ENCODE measurements at places on chromosomes 11 and 22. TPM values are rescaled to one million over a fixed set of nuclear protein-coding genes. Genes with fewer than 3 reads are reported as not detected.

The OR51T1 gene
- total RNA-seq = not detected

The ANO1 gene
- total RNA-seq = 0.07 TPM

The MS4A3 gene
- total RNA-seq = not detected

The MMP13 gene
- 0.12 TPM for total RNA-seq

The SCUBE2 gene
- total RNA-seq = 0.43 TPM

The GRIA4 gene
- total RNA-seq = 0.69 TPM

The NCR3LG1 gene
- total RNA-seq = 2.3 TPM

The FXYD2 gene
- total RNA-seq = 286 TPM

DNA sequence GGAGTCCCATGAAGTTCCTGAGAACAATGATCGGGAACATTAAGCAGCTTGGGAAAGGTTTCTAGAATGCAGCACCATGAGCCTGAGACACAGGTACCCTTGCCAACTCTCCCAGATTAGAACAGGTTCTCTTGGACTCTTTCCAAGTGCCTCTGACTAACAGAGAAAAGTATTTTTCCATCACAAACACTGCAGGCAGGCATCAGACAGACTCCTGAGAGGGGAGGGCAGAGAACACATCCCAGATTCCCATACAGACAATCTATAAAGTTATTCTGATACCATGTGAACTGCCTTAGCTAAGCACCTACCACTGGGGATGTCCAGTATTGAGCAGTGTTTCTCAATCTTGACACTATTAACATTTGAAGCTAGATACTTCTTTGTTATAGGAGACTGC lies 27.3 kb downstream of the SERGEF start:
- DNase-seq = peak; percentile 70

GRCh38 chr11:6297831-6298230 lies 22.5 kb downstream of the CAVIN3 start:
- DNase-seq = no peak

- DNase-seq = no peak
Observed at GRCh38 chr22:17943533-17944249, 80.7 kb downstream of the MICAL3 start.

- DNase-seq = no peak
Observed at GRCh38 chr22:36022162-36022561, 6.5 kb downstream of the RBFOX2 start.

DNA sequence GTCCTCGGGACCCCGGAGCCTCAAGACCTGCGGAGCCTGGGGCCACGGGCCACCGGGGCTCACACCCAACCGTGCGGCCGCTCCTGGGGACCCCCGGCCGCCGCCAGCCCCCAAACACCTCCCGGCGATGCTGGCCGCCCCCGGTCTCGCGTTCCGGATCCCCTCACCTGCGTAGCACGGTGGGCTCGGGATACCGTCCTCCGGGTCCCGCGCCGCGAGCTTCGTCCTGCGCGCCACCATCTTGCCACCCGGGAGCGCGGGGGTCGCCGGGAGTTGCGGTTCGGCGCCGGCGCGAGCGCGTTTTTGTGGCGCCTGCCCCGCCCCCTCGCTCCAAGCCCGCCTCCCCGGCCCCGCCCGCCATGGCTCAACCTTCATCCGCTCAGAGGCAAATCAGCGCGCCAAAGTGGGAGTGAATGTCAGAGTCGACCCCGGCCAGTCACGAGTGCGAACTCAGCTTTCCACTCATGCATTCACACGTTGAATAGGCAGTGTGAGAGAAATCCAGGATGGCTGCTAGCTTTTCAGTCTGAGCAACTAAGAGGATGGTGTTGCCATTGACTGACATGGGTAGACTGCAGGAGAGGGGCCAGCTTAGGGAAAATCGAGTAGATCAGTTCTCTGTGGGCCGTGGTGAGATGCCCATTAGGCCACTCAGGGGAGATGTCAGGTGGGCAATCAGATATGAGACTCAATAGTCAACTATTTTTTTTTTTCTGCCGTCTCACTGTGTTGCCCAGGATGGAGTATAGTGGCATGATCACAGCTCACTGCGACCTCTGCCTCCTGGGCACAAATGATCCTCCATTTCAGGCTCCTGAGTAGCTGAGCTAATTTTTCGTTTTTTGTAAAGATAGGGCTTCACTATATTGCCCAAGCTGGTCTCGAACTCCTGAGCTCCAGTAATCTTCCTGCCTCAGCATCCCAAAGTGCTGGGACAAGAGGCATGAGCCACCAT lies 28.3 kb downstream of the SERHL2 start:
- no peak for DNase-seq

- DNase-seq = no peak
Observed at GRCh38 chr22:32533265-32534111, 58.9 kb downstream of the FBXO7 start.

- DNase-seq = no peak
Observed at GRCh38 chr22:42670921-42671709, 21.9 kb upstream of the CYB5R3 start.

DNA sequence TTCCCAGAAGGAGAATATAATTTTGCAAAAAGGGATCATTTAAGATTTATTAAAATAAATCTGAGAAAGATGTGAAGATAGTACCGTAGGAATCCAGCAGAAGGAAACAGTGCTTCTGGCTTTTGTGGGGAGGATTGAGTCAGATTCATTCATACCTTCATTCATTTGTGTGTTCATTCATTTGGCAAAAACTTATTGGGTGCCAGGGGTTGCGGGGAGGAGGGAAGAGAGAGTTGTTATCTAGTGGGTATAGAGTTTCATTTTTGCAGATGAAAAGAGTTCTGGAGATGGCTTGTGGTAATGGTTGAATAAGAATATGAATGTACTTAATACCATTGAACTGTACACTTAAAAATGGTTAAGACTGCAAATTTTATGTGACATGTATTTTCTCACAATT lies 31.1 kb downstream of the BMAL1 start:
- no peak for DNase-seq

GRCh38 chr11:78131956-78132355 lies 7.5 kb downstream of the ALG8 start:
- DNase-seq = no peak

GRCh38 chr22:45172881-45173585 lies 9.3 kb downstream of the NUP50 start:
- no peak for DNase-seq

- no peak for DNase-seq
Observed at GRCh38 chr11:123504401-123504800, 74.3 kb downstream of the GRAMD1B start.

GRCh38 chr11:115257678-115258077 lies 246.5 kb downstream of the CADM1 start:
- no peak for DNase-seq

- DNase-seq = no peak
Observed at GRCh38 chr11:26575946-26576345, 3.9 kb upstream of the MUC15 start.

DNA sequence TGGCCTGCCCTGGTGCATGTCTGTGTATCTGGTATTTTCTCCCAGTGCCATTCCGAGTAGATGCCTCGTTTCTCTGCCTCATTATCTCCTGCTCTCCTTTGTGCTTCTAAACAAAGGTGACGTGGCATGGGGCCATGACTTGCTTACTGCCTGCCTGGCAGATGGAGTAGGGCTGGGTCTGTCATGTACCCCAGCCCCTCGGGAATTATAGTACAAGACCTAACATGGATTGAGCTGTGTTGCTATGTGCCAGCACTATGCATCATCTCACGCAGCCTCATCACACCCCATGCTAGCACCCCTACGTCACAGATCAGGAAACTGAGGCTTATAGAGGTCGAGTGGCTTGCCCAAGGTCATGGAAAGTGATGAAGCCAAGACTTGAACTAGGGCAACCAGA lies 88.1 kb downstream of the GALNT18 start:
- no peak for DNase-seq

DNA sequence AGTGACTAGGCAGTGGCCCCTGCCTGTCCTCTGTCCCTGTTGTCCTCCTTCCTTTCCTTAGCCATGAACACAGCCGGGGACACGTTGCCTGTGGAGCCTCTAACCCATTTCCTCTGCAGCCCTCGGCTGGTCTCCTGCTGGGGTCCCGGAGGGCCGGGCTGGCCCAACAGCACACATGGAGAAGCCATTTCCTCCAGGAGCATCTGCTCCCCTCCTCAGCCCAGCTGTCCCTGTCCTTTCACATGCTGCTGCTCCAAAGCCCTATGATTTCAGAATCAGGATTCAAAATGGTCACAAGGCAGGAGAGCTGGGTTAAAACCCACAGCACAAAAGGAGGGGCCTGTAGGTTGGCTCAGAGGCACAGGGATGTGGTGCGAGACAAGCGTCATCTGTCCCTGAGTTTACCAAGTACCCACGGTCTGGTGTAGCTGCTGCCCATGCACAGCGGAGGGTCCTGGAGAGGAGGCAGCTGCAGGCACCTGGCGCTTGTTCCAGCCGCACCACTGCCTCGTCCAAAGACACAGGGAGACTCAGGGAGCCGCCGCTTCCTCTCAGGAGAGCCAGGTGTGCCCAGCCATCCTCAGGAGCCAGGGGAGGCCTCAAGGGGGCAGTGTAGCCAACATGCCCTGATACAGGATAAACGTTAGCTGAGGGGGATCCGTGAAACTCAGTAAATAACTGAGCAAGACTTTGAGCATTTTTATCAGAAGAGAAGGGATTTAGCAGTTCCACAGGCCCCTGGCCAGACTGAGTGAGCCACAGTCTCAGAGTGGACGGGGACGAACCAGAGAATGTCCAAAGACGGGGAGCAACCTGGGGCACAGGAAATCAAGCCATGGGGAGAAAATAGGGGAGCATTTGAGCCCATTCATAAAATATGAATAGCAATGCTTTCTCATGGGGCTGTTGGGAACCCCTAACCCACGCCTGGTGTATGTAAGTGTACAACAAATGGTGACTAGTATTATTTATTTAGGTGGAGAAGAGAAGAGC lies 3.9 kb upstream of the VSIG10L2 start:
- no peak for DNase-seq

DNA sequence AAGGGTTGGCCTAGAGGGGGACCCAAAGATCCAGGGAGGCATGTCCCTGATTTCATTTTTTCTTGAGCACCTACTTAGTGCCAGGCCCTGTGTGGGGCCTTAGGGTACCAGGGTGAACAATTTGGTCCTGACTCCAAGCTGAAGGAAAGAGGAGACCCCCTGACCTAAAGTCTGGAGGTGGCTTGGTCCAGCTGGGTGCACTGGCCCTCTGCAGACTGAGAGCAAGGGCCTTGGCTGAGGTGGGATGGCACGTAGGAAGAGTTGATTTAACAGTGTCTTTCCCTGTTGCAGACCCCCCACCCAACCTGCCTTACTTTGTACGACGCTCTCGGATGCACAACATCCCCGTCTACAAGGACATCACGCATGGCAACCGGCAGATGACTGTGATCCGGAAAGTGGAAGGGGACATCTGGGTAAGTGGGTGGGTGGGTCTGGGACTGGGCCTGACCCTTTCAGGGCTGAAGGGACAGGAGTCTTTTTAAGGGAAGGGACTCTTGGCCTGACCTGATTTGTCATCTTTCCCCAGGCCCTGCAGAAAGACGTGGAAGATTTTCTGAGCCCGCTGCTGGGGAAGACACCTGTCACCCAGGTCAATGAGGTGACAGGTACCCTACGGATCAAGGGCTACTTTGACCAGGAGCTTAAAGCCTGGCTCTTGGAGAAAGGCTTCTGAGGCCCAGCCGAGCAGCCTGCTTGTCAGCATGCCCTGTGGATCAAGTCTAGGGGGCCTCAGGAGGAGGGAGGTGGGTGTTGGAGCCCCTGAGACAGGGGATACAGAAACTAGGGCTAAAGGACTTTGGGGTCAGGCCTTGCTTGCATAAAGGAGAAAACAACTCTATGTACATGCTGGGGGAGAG lies 3.3 kb downstream of the MRPL49 start:
- DNase-seq = no peak
